ENCODE measurements at places on chromosomes 6 and 20.

GRCh38 chr6:10463491-10464481, 48.9 kb upstream of the TFAP2A start:
- H3K36me3 ChIP-seq: no peaks in the 10 kb centered on the region
- no peaks in the 10 kb centered on the region for H3K4me1 ChIP-seq

DNA sequence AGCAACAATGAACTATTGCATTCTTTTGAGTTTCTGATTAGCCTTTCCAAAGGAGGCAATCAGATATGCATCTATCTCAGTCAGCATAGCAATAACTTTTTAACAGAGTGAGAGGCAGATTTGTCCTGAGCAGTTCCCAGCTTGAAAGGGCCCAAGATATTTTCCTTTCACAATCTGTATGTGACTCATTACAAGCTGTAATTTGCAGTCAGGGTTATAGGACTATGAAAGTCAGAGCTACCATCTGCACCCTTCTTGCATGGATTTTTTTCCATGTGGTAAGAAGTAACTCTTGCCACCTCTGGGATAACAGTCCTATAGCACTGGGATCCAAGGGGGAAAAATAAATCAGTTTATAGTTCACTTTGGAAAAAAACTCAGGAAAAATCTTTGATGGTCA, 318.2 kb upstream of the RGS17 start:
- no peaks in the 10 kb centered on the region for H3K27me3 ChIP-seq
- no peak overlapping the region for H3K27ac ChIP-seq
- H3K36me3 ChIP-seq: no peaks in the 10 kb centered on the region
- no peak overlapping the region for H3K4me3 ChIP-seq

DNA sequence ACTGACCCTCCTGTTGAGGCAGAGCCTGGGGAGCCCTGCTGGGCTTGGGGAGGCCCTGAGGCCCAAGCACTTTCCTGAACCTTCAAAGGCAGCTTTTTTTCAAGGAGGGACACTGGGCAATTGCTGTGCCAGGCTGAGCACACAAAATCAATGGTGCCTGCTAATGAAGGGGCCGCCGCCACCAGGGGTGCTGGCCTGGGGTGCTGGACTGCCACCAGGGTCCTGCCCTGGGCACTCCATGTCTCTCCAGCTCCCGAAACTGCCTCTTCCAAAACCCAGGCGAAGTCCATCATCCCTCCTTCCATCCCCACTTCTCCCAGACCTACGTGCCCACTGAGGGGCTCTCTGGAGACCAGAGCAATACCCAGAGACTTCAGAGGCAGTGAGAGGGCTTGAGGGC, 145.6 kb downstream of the GRM4 start:
- H3K27me3 ChIP-seq: no peaks in the 10 kb centered on the region
- H3K4me3 ChIP-seq: no peak overlapping the region
- H3K4me1 ChIP-seq: no peaks in the 10 kb centered on the region
- H3K27ac ChIP-seq: no peak overlapping the region

GRCh38 chr6:37741757-37742400, 44.2 kb upstream of the MDGA1 start:
- DNase-seq: peak; percentile 66
- H3K4me3 ChIP-seq: no peak overlapping the region
- H3K36me3 ChIP-seq: no peaks in the 10 kb centered on the region
- peaks cover 14% of the 10 kb centered on the region for H3K4me1 ChIP-seq

DNA sequence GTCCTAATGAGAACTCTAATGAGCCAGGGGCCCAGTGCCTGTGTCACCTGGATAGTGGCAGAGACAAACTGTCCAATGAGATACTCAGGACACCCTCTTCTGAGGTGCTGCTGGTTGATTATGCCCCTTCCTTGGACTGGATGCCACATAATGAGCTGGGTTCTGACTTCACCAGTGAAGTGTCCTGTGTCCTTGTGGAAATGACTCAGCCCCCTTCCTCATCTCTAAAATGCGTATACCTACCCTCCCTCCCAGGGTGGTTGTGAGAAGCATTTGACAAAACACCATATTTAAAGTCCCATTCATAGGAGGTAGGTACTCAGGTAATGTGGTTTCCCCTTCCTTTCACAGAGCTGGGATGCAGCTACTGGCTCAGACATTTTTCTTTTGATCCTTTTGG, 28.4 kb upstream of the RNF24 start:
- H3K36me3 ChIP-seq: no peaks in the 10 kb centered on the region
- peaks cover 10% of the 10 kb centered on the region for H3K4me1 ChIP-seq
- H3K27me3 ChIP-seq: no peaks in the 10 kb centered on the region
- DNase-seq: no peak
- no peak overlapping the region for H3K27ac ChIP-seq
- no peak overlapping the region for H3K4me3 ChIP-seq

DNA sequence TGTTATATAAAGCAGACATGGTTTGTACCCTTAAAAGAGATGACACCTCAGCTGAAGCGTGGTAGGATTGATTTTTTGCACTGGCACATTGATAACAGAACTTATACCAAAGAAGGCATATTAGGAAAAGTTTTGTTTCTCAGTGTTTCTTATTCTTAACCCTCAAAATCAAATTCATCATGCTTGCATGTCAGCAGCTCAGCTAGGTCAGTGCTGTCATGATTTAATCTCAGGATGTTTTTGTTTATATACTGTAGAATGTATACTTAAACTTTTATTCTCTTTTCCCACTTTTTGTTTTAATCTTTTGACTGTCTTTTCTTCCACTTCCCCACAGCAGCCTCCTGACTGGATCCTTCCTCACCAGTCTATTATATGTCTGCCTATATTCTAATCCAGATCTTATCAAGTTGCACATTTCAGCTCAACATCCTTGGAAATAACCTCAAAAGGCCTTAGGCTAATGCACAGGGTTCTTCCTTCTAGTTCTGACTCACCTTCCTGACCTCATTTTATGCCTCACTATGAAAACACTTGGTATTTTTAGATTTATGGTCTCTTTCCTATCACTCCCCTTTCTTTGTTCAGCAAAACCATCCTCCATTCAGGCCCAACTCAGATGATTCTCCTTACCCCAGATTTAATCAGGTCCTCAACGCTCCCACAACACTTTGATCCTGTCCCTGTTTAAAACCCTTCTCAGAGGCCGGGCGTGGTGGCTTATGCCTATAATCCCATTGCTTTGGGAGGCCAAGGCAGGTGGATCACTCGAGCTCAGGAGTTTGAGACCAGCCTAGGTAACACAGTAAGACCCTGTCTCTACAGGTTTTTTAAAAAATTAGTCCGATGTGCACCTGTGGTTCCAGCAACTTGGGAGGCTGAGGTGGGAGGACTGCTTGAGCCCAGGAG, 7.2 kb downstream of the HEBP2 start:
- H3K36me3 ChIP-seq: peaks cover 18% of the 10 kb centered on the region
- H3K4me1 ChIP-seq: no peaks in the 10 kb centered on the region
- DNase-seq: no peak
- H3K27ac ChIP-seq: no peak overlapping the region
- H3K4me3 ChIP-seq: no peak overlapping the region
- H3K27me3 ChIP-seq: no peaks in the 10 kb centered on the region

GRCh38 chr6:776528-776931, 83.6 kb upstream of the EXOC2 start:
- peaks cover 3% of the 10 kb centered on the region for H3K4me1 ChIP-seq
- H3K27ac ChIP-seq: no peak overlapping the region
- no peak for DNase-seq
- no peaks in the 10 kb centered on the region for H3K27me3 ChIP-seq
- H3K36me3 ChIP-seq: no peaks in the 10 kb centered on the region
- no peak overlapping the region for H3K4me3 ChIP-seq

DNA sequence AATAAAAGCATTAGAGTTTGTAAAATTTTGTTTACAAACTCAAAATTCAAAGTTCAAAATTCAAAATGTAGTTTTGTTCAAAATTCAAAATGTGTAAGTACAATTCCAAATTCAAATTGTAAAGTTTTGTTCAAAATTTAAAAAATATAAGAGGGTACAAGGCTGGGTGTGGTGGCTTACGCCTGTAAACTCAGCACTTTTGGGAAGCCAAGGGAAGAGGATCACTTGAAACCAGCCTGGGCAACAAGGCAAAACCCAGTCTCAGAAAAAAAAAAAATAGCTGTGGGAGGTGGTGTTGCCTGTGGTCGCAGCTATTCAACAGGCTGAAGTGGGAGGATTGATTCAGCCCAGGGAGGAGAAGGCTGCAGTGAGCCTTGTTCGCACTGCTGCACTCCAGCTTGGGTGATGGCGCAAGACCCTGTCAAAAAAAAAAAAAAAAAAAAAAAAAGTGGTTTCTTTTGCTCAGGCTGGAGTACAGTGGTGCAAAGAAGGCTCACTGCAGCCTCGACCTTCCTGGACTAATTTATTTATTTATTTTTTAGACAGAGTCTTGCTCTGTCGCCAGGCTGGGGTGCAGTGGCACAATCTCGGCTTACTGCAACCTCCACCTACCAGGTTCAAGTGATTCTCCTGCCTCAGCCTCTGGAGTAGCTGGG, 5.4 kb upstream of the ZBTB12 start:
- DNase-seq: no peak
- no peaks in the 10 kb centered on the region for H3K4me1 ChIP-seq
- no peak overlapping the region for H3K27ac ChIP-seq
- H3K4me3 ChIP-seq: no peak overlapping the region
- no peaks in the 10 kb centered on the region for H3K36me3 ChIP-seq

GRCh38 chr20:63176034-63176426, 39.9 kb downstream of the YTHDF1 start:
- H3K4me3 ChIP-seq: no peak overlapping the region
- no peaks in the 10 kb centered on the region for H3K27me3 ChIP-seq
- H3K36me3 ChIP-seq: no peaks in the 10 kb centered on the region

GRCh38 chr6:34462551-34462971, 3.3 kb upstream of the PACSIN1 start:
- H3K27me3 ChIP-seq: no peaks in the 10 kb centered on the region
- no peak overlapping the region for H3K27ac ChIP-seq
- no peaks in the 10 kb centered on the region for H3K4me1 ChIP-seq
- H3K4me3 ChIP-seq: no peak overlapping the region
- DNase-seq: no peak

GRCh38 chr6:152098683-152099082, 291.2 kb downstream of the ESR1 start:
- no peaks in the 10 kb centered on the region for H3K27me3 ChIP-seq
- no peaks in the 10 kb centered on the region for H3K4me1 ChIP-seq
- no peak for DNase-seq
- no peak overlapping the region for H3K27ac ChIP-seq
- H3K4me3 ChIP-seq: no peak overlapping the region

- DNase-seq: no peak
- H3K4me3 ChIP-seq: peak overlapping the region; percentile 79
- no peaks in the 10 kb centered on the region for H3K27me3 ChIP-seq
- no peaks in the 10 kb centered on the region for H3K36me3 ChIP-seq
- peak overlapping the region; percentile 100 for H3K27ac ChIP-seq
These were observed 556 bp upstream of the MROH8 start for GRCh38 chr20:37179683-37180524.

GRCh38 chr20:6122873-6123648, at the start of gene FERMT1:
Gene FERMT1, minus strand, starts transcription at chr20:6123030. Its CDS starts 3,476 bp downstream, at chr20:6119554.
- H3K4me1 ChIP-seq: no peaks in the 10 kb centered on the region
- no peaks in the 10 kb centered on the region for H3K27me3 ChIP-seq
- peak within 1 kb of the TSS; percentile 66 for H3K4me3 ChIP-seq
- peak; percentile 87 for DNase-seq

GRCh38 chr6:47992809-47993208, 118.2 kb downstream of the PTCHD4 start:
- DNase-seq: no peak
- no peaks in the 10 kb centered on the region for H3K4me1 ChIP-seq
- H3K36me3 ChIP-seq: no peaks in the 10 kb centered on the region
- no peak overlapping the region for H3K4me3 ChIP-seq
- H3K27me3 ChIP-seq: no peaks in the 10 kb centered on the region
- H3K27ac ChIP-seq: no peak overlapping the region

- H3K27me3 ChIP-seq: no peaks in the 10 kb centered on the region
- H3K4me3 ChIP-seq: no peak overlapping the region
- peaks cover 6% of the 10 kb centered on the region for H3K4me1 ChIP-seq
- H3K27ac ChIP-seq: no peak overlapping the region
These were observed 10.9 kb downstream of the ECHDC1 start for GRCh38 chr6:127332383-127332961.

DNA sequence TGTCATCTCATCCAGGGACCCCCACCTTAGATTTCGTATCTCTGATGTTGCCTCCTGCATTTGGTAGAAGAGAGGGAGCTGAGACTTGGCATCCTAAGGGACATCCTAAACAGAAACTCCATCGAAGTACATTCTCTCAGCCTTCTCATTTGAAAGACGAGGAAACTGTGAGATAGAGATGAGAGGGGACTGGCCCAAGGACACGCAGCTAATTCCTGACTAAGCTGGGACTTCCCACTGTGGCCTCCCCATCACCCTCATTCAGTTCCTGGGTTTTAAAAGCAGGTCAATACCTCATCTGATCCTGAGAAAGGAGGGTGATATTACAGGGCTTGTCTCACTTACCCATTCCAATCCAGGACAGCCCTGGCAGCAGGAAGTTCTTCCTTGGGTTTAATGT, 855 bp upstream of the WFDC5 start:
- no peaks in the 10 kb centered on the region for H3K27me3 ChIP-seq
- no peak overlapping the region for H3K27ac ChIP-seq
- no peaks in the 10 kb centered on the region for H3K36me3 ChIP-seq
- no peaks in the 10 kb centered on the region for H3K4me1 ChIP-seq

DNA sequence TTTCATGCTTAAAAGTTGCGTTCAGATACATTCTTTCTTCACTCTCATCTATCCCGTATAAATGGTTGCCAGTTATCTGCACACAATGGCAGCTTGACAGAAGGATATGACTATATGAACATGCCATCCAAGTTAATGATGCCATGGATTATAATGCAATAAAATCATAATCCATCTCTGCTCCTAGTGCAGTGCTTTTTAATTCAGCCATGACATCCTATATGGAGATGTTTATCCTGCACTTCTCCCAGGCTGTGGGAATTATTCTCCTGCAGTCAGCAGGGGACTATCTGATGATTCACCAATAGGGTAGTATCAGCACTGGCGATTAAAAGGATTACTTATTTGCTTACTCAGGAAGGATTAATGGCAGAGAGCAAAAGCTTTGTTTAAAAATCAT, 273.8 kb downstream of the SAMD5 start:
- no peak for DNase-seq
- H3K27ac ChIP-seq: no peak overlapping the region
- H3K27me3 ChIP-seq: no peaks in the 10 kb centered on the region

DNA sequence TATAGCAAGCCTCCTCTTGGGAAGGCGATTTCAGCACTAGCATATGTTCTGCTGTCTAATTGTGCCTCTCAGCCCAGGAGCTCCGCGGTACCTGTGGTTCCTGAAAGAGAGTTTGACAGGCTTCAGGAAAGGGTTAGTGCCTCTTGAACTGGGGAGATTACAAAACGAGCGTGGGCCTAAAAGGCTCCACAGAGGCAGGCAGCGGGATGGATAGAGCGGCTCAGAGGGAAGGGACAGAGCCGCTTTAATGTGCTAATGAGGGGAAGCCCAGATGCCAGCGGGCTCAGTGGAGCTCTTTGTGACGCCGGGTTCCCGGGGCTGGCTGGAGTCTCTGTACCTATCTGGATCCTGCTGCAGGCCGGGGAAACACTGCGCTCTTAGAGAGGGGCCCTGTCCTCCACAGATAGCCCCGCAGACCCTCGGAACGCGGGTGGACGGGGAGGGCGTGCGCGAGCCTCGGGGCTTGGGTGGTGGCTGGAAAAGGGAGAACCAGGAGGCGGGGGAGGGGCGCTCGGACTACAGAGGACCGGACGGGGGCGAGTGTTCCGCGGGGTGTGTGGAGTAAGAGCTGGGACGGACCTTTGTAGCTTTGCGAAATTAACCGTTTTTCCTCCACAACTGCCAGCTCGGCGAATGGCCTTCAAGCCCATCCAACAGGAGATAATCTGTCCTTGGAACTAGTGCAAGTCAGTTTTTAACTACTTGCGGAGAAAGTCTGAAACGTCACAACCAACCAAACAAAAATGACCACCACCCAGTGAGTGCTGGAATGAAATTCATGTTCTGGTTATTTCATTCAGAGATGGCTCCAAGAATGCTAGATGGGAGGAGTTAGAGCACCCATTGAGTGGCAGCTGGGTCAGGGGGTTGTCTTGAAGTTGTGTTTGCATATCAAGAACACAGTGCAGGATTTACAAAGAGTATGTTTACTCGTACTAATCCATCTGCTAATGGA, 13.0 kb downstream of the SLC35F1 start:
- H3K27ac ChIP-seq: no peak overlapping the region
- DNase-seq: peak; percentile 63
- peak overlapping the region; percentile 44 for H3K4me3 ChIP-seq
- H3K27me3 ChIP-seq: no peaks in the 10 kb centered on the region
